ENCODE measurements at places on chromosomes 3 and 15.
A peak's percentile ranks its signal among the peaks of the same experiment; 100 is the strongest.

DNA sequence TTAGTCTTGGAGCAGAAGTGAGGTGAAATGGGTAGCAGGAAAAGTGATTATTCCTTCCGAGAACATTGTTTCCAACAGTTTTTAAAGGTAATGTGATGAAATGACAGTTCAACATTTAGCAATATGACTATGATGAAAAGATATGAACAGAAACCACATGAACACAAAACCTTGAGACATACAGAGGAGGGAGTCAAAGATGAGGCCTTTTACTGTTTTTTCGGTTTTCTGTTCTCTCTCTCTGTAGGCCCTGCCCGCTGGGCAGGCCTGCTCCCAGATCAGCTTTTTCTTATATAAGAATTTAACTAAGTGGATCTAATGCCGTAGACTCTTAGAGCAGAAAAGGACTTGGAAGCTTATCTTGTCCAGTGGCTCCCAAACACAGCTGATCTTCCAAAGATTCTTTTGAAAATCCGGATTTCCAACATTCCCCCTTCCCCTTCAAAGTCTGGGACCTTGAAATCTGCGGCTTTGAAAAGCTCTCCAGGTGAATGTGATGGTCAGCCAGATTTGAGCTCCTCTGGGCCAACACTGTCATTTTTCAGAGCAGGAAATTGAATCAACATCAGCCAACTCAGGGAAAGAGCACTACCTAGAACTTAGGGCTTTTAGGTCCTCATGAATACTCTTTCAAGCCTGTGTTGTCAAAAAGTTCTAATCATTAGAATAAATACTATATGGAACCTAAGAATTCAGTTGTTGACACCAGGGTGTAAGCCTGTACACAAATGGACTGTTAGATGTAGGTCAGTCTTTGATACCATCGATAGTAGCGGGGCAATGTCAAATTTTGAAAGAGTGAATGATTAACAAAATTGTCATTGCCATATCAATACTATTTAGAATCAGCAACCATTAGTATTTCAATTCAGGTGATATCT, 372.7 kb downstream of the SHQ1 start:
- no peak for DNase-seq

GRCh38 chr15:74027688-74028087, 33.2 kb downstream of the PML start:
- DNase-seq = no peak

- no peak for DNase-seq
Observed at GRCh38 chr15:78981532-78982313, 36.9 kb upstream of the CTSH start.

- DNase-seq = peak; percentile 58
Observed at GRCh38 chr3:120448756-120449155, 2.0 kb downstream of the FSTL1 start.

GRCh38 chr3:140763532-140763931, 85.7 kb downstream of the TRIM42 start:
- DNase-seq = no peak

- DNase-seq = no peak
Observed at GRCh38 chr15:68580883-68581155, 2.0 kb downstream of the CORO2B start.

- DNase-seq = no peak
Observed at GRCh38 chr15:38128341-38128781, 124.3 kb upstream of the SPRED1 start.

DNA sequence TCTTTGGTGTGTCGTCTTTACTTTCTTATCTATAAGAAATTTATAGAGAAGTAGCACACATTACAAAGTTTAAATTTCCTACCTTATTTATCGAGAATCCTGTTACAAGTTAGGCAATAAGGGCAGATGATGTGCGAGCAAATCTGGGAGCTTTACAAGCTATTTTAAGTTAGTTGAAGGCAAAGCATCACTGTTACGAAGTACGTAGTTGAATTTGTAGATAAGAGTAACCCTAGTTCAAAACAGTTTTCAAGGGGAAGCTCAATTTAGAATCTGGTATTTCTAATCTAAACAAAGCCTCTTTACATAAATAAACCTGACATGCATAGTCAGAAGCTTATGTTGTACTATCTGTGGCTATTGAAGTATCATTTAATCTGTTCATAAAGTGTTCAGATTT, 8.4 kb downstream of the KBTBD8 start:
- peak; percentile 49 for DNase-seq

GRCh38 chr15:101532865-101533264, 43.4 kb upstream of the PCSK6 start:
- no peak for DNase-seq

All from non-pigmented ciliary epithelial cell (primary cell).